ENCODE measurements at places on chromosomes 12 and 14.

DNA sequence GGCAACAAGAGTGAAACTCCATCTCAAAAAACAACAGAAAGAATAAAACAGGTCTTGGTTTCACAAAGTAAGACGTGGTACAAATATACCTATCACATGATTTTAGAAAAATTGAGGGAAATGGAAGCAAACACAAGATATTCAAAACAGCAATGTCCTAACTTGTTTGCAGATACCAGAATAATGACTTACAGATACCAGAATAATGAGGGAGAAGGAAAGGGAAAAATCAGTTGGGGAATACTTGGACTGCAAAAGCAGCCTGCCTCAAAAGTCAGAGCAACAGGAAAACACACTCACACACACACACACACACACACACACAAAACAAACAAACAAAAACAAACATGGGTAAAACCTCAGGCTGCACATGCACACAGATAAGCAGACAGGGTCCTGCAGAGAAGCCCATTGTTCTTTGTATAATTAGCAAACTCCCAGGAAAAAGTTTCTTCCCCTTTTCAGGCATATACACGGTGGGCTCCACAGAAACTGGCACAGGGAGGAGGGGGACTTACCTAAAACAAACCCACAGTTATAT lies 65.7 kb upstream of the CAPRIN2 start:
- DNase-seq: no peak

DNA sequence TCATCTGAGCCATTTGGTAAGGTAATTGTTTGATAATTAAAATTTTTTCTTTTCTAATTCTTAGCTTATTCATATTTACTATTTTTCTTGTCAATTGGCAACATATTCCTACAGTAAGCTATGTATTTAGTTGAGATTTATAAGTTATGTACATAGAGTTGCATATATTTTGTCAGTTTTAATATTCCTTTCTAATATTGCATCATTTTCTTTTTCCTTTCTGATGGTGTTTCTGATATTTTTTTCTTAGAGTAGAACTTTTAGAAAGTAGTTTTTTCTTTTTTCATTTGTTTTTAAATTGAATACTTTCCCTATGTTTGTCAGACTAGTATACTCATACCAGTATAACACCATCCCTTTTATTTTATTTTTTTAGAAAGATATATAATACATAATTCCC lies 131.3 kb downstream of the TTC6 start:
- DNase-seq: no peak

- no peak for DNase-seq
These were observed 165.3 kb downstream of the SNAPC1 start for GRCh38 chr14:61927520-61927919.

DNA sequence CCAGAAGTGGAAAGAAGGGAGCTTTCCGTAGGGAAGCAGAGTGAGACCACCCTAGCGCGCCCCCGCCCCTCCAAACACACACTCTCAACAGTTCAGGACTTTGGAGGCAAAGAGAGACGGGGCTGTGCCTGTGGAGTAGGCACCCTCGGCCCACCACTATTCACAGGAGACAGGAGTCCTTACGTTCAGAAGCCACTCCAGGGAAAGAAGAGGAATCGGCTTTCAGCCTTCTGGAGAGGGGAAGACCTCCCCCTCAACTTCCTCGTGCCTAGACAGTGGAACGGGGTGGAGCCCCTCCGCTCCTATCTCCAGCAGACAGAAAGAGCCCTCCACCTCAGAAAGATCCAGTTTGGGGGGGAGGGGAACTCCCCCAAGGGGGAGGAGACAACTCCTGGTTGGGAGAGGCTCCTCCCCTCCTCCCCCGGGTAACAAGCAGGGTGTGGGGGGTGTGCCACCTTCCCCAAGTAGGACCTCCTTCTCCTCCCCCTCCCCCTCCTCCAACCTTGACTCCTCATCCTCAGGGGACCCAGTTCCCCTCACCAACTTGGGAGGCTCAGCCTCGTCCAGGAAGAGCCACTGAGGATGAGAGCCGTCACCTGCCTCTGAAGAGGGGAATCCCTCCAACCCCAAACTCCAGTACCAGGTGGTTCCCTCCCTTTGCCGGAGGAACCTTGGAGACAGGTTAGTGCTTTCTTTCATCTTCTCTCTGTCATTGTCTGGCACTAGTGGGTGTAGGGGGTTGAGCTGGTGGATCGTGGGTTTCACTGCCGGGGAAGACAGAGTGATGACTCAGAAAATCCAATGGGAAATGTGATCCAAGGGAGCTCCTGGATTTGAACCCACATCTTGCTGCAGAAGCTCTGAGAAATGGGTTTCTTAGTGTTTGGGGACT lies 883 bp downstream of the FOXJ2 start:
- peak; percentile 81 for DNase-seq

- DNase-seq: peak; percentile 77
These were observed 58.8 kb upstream of the GPR68 start for GRCh38 chr14:91303091-91303923.

- DNase-seq: no peak
These were observed 93.8 kb downstream of the MED13L start for GRCh38 chr12:116183741-116184141.

DNA sequence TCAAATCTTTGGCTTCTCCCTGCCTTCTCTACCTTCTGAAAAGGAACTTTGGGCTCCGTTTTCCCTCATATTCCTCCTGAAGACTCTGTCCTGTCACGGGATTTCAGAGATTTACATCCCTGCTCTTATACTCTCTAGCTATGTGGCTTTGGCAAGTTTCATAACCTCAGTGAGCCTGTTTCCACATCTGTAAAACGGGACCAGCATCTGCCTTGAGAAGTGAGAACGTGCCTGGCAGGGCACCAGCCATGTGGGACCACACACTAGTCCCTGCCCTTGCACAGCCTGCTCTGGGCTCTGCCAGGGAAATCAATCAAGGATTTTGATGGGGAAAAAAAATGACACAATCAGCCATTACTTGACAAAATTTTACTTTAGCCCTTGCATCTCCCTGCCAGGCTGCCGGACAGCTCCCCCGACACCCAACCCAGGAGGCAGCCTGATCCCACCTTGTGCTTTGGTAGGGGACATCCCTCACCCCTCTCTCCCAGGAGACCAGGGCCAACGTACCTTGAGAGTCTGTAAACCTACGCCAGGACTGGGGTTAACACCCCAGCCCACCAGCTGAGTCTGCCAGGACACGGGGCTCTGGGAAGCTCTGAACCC lies 8.5 kb downstream of the PHETA1 start:
- DNase-seq: no peak

DNA sequence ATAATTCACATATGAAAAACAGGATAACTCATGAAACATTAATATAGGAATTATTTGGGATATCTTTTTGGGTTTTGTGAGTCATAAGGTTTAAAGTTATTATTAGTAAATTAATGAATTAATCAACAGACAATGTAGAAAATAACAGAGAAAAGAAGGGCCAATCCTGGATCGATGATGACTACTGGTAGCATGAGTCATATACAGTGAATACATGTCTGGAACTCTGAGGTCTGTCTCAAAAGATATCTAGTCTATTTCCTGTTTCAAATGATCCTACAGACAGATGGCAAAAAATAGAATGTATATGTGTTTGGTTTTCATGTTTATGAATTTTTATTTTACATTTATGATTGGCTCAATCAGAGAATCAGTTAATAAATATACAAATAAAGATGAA lies 86.4 kb upstream of the RTL1 start:
- no peak for DNase-seq

GRCh38 chr14:95515080-95515489 lies 1.4 kb downstream of the SYNE3 start:
- DNase-seq: peak; percentile 52

- DNase-seq: no peak
These were observed 8.0 kb downstream of the CNOT2 start for GRCh38 chr12:70251226-70251625.

DNA sequence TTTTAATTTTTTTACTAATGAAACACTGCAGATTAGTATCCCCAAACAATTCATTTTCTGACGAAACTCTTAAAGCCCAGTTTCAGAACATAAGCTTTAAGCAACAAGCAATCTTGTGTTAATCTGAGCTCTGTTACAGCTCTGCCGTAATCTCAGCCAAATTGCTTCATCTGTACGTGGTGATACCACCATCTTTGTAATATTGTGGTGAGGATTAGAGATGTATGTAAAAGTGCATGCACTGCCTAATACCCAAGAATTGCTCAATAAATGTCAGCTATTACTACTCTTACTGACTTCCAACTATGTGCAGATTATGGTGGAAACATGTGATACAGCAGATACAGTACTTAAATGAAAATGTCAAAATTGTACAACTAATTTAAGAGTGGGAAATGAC lies 1.8 kb downstream of the AKAP5 start:
- no peak for DNase-seq

DNA sequence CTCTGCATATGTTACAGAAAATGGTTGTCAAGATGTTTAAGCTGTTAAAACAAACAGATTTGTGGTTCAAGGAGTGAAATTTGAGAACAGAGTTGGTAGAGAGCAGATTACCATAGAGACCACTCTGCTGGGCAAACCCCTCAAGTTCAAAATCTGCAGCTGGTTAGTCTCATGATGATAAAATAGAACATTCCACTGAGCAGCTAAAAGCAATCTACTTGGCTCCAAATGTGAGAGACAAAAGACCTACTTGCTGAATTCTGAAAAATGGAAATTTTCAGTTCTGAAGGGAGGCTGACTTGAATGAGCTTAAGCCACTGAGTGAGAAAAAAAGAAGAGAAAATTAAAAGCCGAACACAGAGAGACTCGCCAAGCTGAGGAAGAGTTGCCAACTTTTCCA lies 519.3 kb downstream of the NOVA1 start:
- no peak for DNase-seq

DNA sequence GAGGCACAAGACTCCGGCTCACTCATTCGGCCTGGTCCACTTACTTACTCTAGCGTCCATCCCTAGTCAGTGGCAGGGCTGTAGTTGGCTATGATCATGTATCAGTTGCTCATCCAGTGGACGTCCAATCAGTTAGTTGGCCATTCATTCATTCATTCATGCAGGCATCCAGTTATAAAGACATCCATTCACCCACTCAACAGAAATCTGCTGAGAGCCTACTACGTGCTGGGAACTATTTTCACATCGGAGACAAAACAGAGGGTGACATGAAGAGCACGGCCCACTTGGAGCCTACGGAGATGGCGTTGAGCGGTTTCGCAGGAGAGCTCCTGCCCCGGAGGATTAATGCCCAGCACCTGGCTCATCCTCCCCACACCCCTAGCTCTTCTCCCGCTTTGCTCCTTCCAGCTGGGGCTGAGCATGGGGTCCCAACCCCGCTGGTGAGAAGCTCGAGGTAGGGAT lies 49.7 kb downstream of the SNAPC1 start:
- no peak for DNase-seq

- no peak for DNase-seq
These were observed 584 bp upstream of the NEDD1 start for GRCh38 chr12:96906498-96906848.

- no peak for DNase-seq
These were observed 7.7 kb downstream of the C3AR1 start for GRCh38 chr12:8058506-8058905.

DNA sequence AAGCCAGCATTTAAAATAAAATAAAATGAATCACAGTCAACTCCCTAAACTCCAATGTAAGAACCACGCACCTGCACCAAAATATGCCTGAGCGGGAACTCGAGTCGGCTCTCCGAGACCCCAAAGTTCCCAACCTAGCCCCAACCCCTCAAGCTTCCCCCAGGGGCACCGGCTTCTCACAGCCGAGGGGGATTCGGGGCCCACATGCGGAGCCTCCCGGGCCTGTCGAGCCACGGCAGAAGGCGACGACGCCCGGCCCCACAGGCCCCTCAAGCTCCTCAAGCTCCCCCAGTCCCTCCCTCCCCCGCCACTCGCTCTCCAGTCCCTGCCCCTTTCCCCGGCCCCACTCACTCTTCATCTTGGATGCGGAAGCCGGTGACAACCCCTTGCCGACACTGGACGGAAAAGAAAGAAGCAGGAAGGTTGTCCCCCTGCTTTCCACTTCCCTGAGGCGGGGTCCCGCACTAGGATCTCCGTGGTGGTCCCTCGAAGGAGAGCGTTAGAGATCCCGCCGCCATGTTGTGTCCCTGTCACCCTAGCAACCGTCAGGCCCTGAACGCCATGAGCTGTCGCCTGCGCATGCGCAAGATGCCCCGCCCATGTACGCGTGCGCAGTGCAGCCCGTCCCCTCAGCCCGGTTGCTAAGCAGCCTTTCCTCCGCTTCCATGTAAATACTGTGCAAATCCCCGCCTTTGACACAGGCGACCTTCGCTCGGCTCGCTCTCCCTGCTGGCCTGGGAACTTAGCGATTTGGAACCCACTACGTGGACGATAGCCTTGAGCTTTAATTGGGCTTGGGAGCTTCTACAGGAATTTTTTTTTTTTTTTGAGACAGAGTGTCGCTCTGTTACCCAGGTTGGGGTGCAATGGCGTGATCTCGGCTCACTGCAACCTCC lies at the start of gene MOK:
Gene MOK (minus strand): TSS at position 554 of the 896 bp plus-strand sequence. CDS start 196 bp downstream, at position 358.
- peak; percentile 97 for DNase-seq

GRCh38 chr14:34707722-34708121 lies 6.7 kb downstream of the CFL2 start:
- DNase-seq: no peak

- DNase-seq: no peak
These were observed 138.0 kb downstream of the C12orf75 start for GRCh38 chr12:105468464-105468863.
